Esophagus squamous epithelium (tissue), 5 donors: ENCODE measurements at places on chromosomes 2 and 18.

GRCh38 chr2:239558661-239559060 lies 157.8 kb upstream of the HDAC4 start:
- no peak for DNase-seq

GRCh38 chr2:113877711-113878598 lies 11.9 kb upstream of the ACTR3 start:
- DNase-seq = no peak

- no peak for DNase-seq
Observed at GRCh38 chr2:18842836-18843235, 253.5 kb upstream of the NT5C1B start.

GRCh38 chr2:107685421-107685986 lies 141.2 kb upstream of the RGPD4 start:
- no peak for DNase-seq

- DNase-seq = no peak
Observed at GRCh38 chr2:58378152-58378551, 137.0 kb upstream of the FANCL start.

DNA sequence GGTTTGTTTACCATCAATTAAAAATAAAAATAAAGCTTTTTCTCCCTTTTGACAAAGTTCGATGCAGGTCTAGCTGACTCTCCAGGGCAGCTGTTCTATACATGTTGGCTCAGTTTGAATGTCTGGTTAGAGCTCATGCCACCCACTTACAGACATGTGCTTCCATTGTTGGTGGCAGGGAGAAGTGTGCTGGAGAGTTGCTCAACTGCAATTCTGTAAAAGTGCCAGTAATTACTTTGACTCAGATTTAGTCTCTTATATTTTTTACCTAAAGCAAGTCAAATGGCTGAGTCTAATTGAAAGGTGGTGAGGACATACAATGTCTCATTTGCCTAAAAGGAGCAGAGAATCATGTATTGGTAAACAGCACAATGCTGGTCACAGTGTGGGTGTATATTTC lies 609.1 kb upstream of the SYT4 start:
- no peak for DNase-seq

- no peak for DNase-seq
Observed at GRCh38 chr18:49677762-49678413, 116.0 kb downstream of the LIPG start.

DNA sequence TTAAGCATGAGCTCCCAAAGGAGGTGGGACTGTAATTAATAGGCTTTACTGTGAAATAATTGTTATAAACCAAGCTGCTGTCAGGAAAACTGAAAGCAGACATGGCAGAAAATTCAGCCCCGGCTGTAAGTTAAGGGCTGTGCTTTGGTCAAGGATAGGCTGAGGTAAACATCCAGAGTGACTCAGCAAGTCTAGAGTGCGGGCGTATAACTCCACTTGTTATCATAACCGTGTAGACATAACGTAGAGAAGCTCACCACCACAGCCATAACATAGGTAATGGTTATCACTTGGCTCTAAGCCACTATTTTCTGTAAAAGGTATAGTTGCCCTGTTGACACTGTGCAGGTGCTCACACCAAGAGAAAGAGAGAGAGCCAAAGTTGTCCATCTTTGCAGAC lies 316.8 kb downstream of the DCDC2C start:
- no peak for DNase-seq

DNA sequence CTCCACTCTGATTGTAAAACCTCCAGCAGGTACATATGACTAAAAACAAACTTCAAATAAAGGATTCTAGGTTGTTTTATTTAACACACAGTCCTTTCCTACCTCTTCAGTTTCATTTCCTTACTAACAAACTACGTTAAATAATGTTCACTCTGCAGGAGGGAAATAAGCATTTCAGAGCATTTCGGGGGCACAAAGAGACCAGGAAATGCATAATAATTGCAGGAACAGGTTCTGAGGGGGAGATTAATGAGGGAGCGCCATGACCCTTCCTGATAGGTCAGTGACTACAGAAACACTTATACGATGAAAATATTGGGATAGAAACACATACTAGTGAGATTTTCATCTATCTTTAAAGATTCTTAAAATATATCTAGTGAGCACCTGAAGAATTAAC lies 416.6 kb downstream of the NRXN1 start:
- DNase-seq = no peak

DNA sequence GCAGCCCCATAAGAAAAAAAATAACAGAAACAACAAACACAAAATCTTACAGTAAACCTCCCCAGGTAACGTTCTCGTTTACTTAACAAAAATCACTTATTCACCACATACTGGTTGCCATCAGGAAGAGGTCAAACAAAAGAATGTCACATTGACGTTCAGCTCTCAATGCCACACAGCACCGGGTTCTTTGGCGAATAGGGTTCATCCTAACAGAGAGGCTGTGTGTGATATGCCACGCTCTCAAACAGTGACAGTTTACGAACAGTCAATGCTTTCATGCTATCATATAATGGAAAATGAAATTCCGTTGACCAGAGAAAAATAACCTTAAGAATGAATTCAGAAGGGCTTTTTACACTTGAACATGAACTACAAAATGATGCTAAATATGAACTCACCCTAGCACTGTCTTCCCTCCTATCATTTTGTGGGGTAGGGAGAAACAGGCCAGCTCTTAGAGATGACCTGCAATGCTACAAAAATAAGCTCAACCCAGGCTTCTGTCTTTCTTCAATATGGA lies 2.0 kb downstream of the TMEM163 start:
- DNase-seq = no peak

DNA sequence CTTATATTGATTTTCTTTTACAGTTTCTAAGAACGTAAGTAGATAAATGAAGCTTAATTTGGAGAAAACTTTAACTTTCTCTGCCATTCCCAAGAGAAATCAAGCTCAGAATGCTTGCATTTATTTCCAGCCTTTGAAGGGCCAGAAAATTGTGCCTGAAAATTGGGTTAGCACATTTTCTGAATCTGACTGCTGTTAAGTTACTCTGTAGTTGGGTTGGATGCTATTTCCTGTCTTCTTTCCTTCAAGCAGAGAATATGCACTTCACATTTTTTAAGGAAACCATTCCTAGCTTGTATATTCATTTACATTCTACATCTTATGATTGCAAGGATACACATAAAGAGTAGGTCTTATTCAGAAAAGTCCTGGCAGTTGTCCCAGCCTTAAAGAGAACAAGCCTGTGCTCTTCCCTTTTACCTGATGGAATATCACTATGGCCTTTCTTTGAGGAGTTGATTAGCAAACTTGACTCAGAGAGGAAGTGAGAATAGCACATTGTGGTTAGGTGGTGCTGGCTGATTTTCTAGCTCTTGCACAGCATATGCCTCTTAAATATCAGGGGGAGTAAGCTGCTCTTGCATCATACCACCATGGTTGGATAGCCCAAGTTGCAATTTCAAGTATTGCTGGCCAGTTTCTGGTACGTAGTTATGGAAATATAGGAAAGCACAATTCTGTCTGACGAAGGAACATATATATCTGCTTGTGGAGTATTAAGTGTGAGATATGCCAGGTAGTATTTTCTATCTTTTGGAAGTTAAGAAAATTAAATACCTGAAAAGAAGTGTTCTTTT lies 133.7 kb downstream of the COMMD1 start:
- no peak for DNase-seq

DNA sequence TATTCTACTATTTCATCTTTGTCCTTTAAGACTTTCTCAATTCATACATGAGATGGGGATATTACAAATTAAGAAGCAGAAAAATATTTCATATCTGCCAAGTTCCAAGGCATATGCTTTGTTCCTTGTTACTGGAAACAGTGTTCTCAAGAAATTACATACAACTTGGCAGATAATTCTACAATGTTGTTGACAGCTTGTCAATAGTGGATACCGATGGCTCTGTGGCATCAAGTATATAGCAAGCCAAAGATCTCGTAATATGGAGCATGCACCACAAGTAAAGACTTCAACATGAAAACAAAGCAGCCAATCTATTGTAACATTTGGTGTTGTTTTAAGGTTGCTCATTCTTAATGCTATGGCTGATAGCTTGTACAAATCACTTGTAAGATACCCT lies 598.2 kb upstream of the KLHL29 start:
- DNase-seq = no peak

- no peak for DNase-seq
Observed at GRCh38 chr2:120326066-120326465, 19.9 kb upstream of the INHBB start.

- no peak for DNase-seq
Observed at GRCh38 chr2:129801575-129801974, 177.9 kb upstream of the RAB6C start.

GRCh38 chr2:205169012-205169411 lies 513.3 kb upstream of the NRP2 start:
- no peak for DNase-seq

- no peak for DNase-seq
Observed at GRCh38 chr18:76370201-76370600, 124.8 kb downstream of the ZNF516 start.

DNA sequence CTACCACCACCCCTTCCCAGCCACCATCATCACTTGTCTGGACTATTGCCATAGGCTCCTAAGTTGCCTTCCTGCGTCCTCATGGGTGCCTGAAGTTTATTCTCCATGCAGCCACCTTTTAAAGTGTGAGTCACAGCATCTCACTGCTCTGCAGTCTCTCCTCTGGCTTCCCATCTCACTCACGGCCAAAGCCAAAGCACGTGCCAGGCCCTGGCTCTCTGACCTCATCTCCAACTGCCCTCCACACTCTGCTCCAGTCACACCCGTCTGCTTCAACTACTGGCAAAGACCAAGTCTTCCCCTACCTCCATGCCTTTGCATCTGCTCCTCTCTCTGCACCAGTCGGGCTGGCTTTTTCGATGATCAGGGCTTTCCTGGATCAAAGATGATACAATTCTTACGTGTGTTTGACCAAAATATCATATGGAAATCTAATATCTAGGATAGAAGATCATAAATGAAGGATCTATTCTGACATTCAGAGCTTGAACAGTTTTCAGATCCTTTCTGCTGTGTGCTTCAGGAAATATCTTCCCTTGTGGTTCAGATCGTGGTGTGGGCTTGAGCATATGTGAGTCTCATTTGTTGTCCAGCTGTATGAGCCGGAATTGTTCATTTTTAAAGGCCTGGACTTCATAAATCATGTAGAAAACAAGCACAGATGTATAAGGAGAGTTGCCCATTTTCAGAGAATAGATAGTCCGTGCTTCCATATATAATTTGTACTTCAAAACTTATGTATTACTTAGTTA lies 175.6 kb downstream of the PRKCE start:
- no peak for DNase-seq

DNA sequence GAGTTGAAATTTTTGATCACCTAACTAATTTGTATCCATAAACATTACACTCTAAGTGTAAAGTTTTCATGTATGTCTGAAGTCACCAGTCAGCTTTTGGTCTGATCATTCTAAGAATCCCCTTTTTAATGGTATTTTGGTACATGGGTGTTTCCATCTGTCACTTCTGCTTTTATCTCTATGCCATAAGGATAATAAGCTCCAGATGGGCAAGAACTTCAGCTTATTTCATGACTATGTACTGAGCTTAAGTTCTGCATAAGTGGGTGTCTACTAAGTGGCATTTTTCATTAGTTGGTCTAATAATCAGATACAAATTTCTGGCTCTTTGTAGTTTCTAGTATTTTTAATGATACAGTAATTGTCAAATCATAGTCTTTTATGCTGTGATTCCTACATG lies 20.4 kb downstream of the UBXN4 start:
- no peak for DNase-seq

DNA sequence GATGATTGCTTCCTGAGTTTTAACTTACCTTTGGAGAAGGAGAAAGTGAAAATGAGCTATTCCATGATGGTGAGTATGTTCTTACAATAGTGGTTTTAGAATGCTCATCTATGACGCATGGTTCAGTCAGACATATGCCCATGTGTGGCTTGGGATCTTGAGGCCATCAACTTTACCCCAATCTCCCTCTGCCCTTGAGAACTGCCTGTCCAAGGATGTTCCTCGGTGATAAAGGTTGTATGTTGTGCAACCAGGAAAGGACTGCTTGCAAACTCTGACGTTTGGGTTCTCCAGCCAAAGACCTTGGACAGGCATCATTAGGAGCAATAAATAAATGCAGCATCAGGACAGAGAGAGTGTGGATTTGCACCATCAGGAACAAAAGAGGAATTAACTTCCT lies 165.0 kb downstream of the ZEB2 start:
- no peak for DNase-seq

DNA sequence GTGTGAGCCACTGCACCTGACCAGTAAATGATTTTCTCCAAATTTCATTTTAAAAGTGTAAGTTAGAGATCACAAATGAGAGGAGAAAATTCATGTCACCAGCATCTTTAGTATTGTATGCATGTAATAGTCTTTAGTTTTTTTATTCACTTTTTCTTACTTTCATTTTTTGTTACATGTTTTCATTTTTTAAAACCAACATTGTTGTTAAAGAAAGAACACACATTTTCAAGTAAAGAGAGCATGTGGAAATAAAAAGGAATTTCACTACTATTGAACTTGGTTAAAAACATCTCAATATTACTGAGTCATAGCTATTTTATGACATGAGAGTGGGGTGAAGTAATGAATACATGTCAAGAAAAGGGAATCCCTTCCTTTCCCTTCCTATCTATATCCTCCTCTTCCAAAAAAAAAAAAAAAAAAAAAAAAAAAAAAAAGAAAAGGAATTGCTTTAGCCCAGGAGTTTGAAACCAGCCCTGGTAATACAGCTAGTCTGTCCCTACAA lies 29.1 kb upstream of the PMAIP1 start:
- DNase-seq = no peak

DNA sequence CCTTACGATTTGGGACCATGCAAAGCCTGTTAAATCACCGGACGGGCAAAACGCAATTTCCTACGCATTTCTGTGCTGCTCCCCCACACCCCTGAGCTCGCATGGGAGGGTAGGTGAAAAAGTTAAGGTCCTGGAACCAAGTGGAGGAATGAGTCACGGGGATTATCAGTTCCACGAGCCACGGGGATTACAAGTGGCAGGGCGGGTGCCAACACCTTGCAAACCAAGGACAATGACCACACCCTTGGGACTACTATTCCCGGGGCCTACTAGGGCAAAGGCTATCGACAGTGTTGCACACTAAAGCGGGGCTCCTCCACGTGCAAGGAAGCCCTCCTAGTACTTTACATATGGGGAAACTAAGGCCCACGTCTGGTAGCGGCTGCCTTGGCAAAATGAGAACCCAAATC lies 447 bp downstream of the RETSAT start:
- DNase-seq = no peak

- DNase-seq = no peak
Observed at GRCh38 chr2:223599640-223600380, 2.4 kb downstream of the SCG2 start.

- no peak for DNase-seq
Observed at GRCh38 chr2:160592401-160592800, 98.8 kb upstream of the RBMS1 start.

DNA sequence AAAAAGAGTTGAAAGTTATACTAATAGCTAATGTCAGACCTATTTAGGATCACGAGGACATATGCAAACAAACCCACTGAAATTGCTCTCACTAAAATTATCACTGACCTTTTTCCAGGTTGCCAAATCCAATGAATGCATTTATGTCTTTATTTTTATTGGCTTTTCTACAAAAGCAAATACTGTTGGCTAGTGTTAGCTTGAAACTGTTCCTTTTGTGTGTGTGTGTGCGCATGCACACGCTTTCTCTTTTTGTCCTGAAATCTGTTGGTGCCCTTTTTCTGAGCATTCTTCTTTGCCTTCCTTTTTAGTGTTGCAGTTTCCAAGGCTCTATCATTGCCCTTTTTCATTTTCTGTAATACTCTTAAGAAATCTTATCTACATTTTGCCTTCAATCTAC lies 1269.2 kb downstream of the LRP1B start:
- DNase-seq = no peak
